ENCODE measurements at places on chromosomes 3 and 15.

DNA sequence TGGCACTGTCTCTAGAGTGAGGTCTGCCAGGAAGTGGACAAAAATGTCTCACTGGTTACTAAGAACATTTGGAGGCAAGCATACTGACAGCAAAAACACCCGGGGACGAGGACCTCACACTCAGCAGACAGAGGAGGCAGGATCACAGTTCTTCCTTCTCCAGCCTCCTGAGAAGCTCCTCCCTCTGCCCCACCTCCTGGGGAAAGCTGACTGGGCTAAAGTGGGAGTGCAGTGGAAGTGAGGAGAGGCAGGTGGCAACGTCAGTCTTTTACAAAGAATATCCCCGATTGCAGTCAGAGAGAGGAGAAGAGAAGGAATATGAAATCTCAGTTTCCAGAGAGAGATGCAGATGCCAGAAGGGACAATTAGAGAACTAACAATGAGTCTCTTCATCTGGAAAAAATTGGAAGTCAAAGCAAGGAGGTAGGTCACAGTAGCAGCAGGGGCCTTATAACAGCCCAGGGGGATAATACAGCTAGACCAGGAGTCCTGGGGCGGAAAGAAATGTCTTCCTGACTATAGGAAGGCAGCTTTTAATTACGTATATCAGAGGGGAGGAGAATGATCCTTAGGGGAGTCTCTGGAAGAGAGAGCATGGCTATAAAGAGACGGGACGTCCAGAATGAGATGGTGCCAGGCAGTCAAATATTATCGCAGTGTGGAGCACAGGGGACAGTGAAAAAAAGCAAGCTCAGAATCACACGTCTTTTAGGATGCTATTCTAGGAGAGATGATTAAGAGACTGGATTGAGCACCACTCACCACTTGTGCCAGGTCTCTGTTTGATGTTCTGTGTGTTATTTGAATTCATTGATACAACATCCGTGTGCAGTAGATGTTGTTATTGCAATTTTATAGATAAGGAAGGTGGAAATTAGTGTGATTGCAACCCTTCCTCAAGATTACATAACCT, 47.2 kb downstream of the LEO1 start:
- DNase-seq: no peak

DNA sequence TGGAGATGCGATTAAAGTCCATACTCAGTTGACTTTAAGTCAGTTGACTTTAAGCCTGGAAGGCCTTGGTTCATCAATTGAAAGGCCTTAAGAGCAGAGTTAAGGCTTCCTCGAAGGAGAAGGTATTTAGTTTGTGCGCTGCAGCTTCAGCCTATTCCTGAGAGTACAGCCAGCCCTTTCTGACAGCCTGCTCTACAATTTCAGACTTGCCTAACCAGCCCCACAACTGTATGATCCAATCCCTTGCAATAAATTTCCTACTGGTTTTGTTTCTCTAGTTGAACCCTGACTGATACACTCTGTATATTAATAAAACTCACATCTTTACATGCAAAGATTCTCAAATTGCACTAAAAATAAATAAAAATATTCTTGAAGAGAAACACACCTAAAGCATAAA, 66.1 kb upstream of the RORA start:
- DNase-seq: no peak

- no peak for DNase-seq
These were observed 377.3 kb downstream of the LPP start for GRCh38 chr3:188531210-188531609.

- DNase-seq: peak; percentile 16
These were observed 2.7 kb downstream of the TMEM108 start for GRCh38 chr3:133040696-133041523.

GRCh38 chr15:94042180-94042928, 189.0 kb upstream of the MCTP2 start:
- DNase-seq: no peak

GRCh38 chr3:184693011-184693975, 18.6 kb downstream of the MAGEF1 start:
- DNase-seq: no peak

- no peak for DNase-seq
These were observed 191.8 kb upstream of the CGNL1 start for GRCh38 chr15:57184502-57184901.

DNA sequence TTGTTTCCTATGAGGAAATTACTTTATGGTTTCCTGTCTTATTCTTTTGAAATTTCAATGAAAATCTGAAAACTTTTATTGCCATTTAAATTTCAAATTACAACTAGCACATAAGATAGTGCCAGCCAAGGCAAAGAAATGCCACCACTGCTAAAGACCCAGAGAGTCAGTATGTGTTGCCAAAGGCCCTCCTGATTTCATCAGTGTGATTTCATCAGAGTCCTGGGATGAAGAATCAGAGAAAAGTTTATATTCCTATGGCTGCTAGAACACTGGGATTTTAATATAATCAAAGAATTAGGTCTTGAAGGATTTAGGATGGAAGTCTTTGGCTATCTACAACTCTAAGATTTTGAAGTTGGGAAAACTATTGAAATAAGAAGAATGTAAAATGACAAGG, 434.2 kb upstream of the CCDC54 start:
- no peak for DNase-seq

DNA sequence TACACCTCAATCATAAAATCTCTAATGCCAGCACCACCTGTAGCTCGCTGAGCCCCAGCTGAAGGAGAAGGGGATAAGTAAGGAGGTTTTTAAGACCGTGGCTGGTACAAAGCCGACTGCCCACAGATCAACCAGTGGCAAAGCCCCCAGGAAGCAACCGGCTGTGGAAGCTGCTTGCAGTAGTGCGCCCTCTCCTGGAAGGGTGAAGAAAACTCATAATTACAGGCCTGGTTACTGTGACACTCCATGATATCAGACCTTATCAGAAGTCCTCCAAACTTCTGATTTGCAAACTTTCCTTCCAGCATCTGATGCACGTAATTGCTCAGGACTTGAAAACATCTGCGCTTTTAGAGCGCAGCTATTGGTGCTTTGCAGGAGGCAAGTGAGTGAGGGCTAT, 63.1 kb upstream of the MCTP2 start:
- DNase-seq: no peak

- DNase-seq: no peak
These were observed 45.0 kb downstream of the MYO5A start for GRCh38 chr15:52483707-52484106.

- no peak for DNase-seq
These were observed 289.5 kb downstream of the GABRG3 start for GRCh38 chr15:27260523-27260922.

- DNase-seq: no peak
These were observed 17.4 kb downstream of the RCCD1 start for GRCh38 chr15:90972133-90972532.

GRCh38 chr3:177229791-177230190, 32.5 kb upstream of the TBL1XR1 start:
- no peak for DNase-seq

DNA sequence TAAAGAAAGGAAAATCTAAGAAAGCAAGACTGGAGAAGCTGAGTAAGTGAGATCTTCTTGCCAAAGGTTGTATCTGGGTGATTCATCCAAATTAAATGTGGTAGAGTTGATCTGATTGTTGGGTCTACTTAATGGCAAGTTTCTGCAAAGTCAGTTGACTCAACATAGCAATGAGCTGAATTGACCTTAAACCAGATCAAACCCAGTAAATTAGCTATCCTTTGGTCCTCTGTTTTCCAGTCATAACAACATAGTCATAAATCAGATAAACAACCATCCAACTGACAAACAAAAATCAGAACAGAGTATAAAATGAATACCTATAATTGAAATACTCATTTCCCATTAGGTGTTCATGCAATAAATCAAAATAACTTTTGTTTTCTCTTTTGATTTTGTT, 142.6 kb upstream of the CFAP20DC start:
- DNase-seq: no peak

- no peak for DNase-seq
These were observed 13.6 kb upstream of the ONECUT1 start for GRCh38 chr15:52803467-52804306.

- DNase-seq: no peak
These were observed 138.1 kb upstream of the PDZRN3 start for GRCh38 chr3:73762855-73763254.

- no peak for DNase-seq
These were observed 938 bp downstream of the DZIP3 start for GRCh38 chr3:108590460-108590859.

- DNase-seq: peak; percentile 73
These were observed 545.0 kb downstream of the ZPLD1 start for GRCh38 chr3:102979682-102980354.

DNA sequence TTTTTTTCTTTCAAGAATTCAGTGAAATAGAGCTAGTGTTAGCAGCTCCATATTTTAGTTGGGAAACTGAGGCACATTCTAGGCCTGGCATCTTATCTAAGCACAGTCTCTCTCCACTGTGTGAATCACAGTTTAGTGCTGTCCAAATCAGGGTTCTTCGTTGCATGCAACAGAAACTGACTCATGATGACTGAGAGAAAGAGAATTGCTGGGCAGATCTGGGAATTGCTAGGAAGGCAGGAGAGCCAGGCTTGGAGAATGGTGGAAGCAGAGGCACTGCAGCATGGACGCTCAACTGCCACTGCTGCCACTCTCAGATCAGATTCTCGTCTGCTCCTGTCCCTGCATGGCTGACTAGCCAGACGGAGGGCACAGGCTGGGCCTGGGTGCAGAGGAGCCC, 40.7 kb upstream of the CHST2 start:
- DNase-seq: no peak

GRCh38 chr15:76204916-76205460, 106.3 kb downstream of the ETFA start:
- no peak for DNase-seq

DNA sequence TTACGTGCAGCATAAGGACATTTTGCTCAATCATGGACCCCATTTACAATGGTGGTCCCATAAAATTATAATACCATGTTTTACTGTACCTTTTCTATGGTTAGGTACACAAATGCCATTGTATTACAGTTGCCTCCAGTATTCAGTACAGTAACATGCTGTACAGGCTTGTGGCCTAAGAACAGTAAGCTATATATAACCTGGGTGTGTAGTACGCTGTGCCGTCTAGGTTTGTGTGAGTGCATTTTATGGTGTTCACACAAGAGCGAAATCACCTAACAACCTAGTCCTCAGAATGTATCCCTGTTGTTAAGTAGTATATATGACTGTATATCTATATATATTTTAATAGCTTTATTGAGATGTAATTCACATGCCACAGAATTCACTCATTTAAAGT, 12.5 kb downstream of the ASB7 start:
- DNase-seq: no peak

GRCh38 chr3:152319256-152319655, 50.5 kb downstream of the MBNL1 start:
- DNase-seq: no peak

DNA sequence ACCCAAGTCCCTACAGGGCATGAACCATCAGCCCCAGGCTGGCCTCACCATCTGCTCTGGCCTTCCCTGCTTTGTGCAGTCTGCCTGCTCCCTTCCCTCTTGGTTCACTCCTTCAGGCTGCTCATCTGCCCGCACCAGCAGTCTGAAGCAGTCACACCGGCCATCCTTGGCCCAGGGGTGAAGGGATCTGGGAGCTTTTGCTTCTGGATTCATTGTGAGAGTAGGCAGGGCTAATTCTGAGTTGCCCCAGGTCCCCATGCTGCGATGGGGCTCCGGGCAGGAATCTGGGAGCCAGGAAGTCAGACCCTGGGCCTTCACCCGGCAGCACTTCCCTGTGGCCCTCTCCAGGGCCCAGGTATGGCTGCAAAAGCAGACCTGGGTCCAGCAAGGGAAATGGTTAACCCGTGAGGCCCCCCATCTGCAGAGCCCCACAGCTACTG, 99.7 kb downstream of the VGLL4 start:
- DNase-seq: no peak

- no peak for DNase-seq
These were observed 3.9 kb downstream of the CAMK1 start for GRCh38 chr3:9765865-9766264.

DNA sequence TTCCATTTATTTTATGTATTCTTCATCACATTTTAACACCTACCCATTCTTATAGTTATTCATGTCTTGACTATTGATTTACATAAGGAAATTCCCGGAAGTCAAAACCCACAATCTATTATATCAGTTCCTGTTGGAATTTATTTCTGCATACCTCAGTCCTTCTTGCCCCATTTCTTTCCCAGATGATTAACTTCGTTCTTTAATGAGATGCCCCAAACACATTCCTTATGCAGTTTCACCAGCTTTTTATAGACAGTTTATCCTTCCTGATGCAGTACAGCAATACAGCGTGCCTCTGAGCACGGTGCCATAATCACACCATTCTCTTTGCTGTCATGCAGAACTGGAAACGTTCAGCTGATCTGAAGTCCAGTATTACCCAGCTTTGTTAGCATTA, 175.8 kb upstream of the NANOGP8 start:
- no peak for DNase-seq

- no peak for DNase-seq
These were observed 399.8 kb downstream of the SHQ1 start for GRCh38 chr3:72448375-72448823.

GRCh38 chr15:33328106-33328505, 17.3 kb downstream of the RYR3 start:
- no peak for DNase-seq

GRCh38 chr3:16482770-16483531, 30.5 kb downstream of the RFTN1 start:
- no peak for DNase-seq

GRCh38 chr3:139198929-139199328, 144.9 kb upstream of the MRPS22 start:
- DNase-seq: no peak

DNA sequence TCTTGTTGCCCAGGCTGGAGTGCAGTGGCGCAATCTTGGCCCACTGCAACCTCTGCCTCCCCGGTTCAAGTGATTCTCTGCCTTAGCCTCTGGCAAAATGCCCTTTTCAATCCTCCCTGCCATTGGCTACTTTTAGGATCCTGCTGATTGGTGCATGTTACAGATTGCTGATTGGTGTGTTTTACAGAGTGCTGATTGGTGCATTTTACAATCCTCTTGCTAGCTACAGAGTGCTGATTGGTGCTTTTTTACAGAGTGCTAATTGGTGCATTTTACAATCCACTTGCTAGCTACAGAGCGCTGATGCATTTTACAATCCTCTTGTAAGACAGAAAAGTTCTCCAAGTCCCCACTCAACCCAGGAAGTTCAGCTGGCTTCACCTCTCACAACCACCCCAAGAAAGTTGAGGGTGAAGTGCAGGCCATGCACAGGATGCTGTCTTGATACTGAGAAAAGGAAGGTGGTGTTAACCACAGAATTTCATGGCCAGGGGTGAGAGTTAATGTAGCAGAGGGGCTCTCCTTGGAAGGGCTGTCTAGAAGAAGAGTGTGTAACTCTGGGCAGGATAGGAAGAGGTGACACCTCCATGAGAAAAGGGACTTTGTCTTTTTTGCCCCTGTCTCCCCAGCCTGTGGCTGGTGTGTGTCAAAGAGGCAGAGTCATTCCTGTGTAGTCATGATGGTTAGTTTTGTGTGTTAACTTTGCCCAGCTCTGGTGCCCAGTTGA, 145.9 kb downstream of the APBA2 start:
- DNase-seq: no peak

DNA sequence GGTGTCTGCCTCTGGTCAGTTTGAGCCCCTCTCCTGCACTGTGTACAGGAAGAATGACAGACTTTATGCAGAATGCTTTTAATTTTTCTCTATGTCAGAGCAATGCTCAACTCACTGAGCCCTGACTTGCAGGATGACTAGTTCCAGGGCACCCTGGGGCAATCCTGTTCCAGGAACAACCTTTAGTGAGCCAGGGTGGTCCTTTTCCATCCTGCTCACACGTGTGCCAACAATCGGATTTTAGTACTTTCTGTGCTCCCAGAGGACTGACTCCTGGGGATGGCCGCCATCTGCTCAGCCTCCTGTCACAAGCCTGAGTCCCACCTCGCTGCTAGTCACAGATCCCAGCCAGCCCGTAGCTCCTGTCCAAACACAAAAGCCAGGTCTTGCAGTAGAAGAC, 48.2 kb upstream of the ALDH1A3 start:
- DNase-seq: no peak

- no peak for DNase-seq
These were observed 103.3 kb downstream of the IL1RAP start for GRCh38 chr3:190617185-190617584.

Measured in thoracic aorta (tissue), 2 donors.